ENCODE measurements at places on chromosomes 12 and 14.

DNA sequence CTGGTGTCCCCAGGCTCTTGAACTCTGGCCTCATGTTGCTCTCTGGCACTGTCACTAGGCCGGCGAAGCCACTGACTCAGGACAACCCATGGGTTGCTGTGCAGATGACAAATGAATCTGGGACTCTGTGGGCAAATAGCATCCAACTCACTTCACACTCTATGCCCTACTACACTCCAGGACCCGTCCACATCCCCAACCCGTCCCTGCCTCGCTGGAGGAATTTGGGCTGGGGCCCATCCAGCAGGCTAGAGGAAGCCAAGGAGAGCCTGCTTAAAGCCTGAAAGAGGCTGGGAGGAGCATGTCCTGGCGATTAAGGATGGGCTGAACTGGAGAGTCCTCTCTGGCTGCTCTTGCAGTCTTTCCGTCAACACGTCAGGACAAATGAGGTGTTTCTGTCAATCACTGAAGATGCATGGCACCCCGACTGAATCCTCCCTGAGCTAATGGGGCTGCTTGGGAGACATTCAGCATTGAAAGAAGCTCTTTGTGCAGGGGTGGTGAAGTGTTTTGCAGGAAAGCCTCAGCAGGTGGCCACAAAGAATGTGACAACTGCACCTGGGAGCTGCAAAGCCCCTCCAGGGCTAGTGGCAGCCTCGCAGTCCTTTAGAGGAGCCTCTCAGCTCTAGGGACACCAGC, 71.7 kb downstream of the ANO2 start:
- no peak for DNase-seq

- DNase-seq = no peak
Measured at GRCh38 chr14:32022525-32022924, 54.6 kb upstream of the ARHGAP5 start.

GRCh38 chr12:101829639-101830366, 956 bp downstream of the GNPTAB start:
- no peak for DNase-seq

DNA sequence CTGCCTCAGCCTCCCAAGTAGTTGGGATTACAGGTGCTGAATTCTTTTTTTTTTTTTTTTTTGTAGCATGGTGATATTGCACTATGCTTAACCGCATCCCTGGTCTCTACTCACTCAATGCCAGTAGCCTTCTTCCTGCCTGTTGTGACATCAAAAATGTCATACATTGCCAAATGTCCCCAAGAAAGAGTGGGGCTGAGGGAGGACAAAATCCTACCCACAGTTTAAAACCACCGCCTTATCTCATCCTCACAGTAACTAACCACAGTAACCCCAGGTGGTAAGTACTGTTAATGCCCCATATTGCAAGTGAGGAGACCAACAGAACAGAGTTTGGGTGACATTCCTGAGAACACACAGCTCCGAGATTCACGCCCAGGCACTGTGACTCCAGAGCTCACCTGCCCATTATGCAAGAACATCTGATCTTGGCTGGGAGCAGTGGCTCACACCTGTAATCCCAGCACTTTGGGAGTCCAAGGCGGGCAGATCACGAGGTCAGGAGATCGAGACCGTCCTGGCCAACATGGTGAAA, 19.6 kb downstream of the MORN3 start:
- DNase-seq = no peak

DNA sequence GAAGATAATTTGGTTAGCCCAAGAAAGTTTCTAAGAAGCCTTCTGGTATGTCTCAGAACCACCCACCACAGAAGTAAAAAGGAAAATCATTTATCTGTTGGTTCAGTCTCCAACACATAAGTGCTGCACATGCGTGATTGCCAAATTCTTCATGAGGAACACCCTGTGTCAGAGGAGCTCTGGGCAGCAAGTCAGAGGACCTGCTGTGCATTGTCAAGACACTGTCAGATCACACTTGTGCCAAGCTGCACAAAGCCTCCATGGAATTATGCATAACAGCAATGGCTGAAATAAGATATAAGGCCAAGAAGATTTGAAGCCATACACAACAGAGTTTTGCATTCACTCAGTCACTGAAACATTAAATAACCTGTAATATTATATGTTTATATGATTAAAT, 1304.7 kb upstream of the FLRT2 start:
- DNase-seq = no peak

- no peak for DNase-seq
Measured at GRCh38 chr12:56632701-56633467, 2.8 kb upstream of the BAZ2A start.

DNA sequence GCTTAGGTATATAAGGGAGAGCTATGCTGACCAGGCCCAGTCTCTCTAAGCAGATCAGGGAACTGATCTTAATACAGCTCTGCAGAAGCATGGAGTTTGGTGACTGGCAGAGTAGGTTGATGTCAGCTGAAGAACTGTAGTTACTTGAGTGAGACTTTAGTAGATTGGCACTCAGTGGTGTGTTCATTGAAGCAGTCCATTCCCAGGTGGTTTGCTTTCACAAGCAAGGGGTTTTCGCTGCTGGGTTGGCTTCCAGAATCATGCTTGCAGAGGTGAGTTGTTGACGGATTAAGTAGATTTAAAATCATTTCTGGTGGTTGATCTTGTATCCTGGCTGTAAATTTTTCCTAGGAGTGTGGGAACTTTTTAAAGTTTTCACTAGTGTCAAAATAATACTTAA, 6.5 kb upstream of the DHRS7 start:
- DNase-seq = no peak

- no peak for DNase-seq
Measured at GRCh38 chr14:39264558-39264957, 30.8 kb downstream of the MIA2 start.

GRCh38 chr12:43676183-43676813, 82.3 kb downstream of the PUS7L start:
- DNase-seq = no peak

Data from amygdala (tissue), 56 donors.